Right renal cortex interstitium (tissue), 3 donors: ENCODE measurements at places on chromosomes 6 and 20. TPM values are rescaled to one million over a fixed set of nuclear protein-coding genes. Genes with fewer than 3 reads are reported as not detected.
A peak's percentile ranks its signal among the peaks of the same experiment; 100 is the strongest.

GRCh38 chr6:105431226-105431625 lies 28.3 kb upstream of the PREP start:
- DNase-seq: peak; percentile 36

DNA sequence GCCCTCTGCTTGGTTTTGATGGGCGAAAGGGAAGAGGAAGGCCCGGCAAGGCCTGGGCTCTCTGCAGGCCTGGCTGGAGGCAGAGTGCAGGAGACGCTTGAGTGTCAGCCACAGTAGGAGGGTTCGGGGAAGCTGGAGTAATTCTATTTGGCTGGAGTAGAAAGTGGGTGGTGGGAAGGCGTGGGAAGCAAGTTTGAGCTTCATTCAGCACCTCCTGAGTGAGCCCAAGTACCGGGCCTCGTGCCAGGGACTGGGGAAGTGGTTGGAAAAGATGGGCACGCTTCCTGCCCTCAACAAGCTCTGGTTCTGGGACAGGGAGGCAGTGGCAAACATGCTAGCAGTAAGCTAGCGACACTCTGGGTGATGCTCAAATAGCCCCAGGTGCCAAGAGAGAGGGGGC lies 72.5 kb downstream of the DLGAP4 start:
- DNase-seq: no peak

- DNase-seq: no peak
Observed at GRCh38 chr6:97501853-97502252, 218.8 kb upstream of the MMS22L start.

GRCh38 chr6:97977084-97977483 lies 694.1 kb upstream of the MMS22L start:
- DNase-seq: no peak

TFAP2D gene
- not detected for polyA plus RNA-seq
